ENCODE measurements at places on chromosomes 11 and 22. TPM values are rescaled to one million over a fixed set of nuclear protein-coding genes. Genes with fewer than 3 reads are reported as not detected.

NXPE1 gene
- total RNA-seq = not detected

MRGPRX3 gene
- total RNA-seq = not detected

TTC28 gene
- 12.6 TPM for total RNA-seq

GUCD1 gene
- total RNA-seq = 87.4 TPM

C22orf42 gene
- total RNA-seq = not detected

RAB38 gene
- 18.7 TPM for total RNA-seq

EIF4ENIF1 gene
- 35.4 TPM for total RNA-seq
